ENCODE measurements at places on chromosomes 2 and 18. TPM values are rescaled to one million over a fixed set of nuclear protein-coding genes. Genes with fewer than 3 reads are reported as not detected.
A peak's percentile ranks its signal among the peaks of the same experiment; 100 is the strongest.

Gene HEATR5B
- total RNA-seq = 22.2 TPM

Gene SAG
- total RNA-seq = not detected

Gene SIX2
- total RNA-seq = 4.0 TPM

Gene ARHGEF33
- 1.4 TPM for total RNA-seq

Gene GALNT13
- total RNA-seq = 8.3 TPM

Gene GAREM1
- 11.4 TPM for total RNA-seq

DNA sequence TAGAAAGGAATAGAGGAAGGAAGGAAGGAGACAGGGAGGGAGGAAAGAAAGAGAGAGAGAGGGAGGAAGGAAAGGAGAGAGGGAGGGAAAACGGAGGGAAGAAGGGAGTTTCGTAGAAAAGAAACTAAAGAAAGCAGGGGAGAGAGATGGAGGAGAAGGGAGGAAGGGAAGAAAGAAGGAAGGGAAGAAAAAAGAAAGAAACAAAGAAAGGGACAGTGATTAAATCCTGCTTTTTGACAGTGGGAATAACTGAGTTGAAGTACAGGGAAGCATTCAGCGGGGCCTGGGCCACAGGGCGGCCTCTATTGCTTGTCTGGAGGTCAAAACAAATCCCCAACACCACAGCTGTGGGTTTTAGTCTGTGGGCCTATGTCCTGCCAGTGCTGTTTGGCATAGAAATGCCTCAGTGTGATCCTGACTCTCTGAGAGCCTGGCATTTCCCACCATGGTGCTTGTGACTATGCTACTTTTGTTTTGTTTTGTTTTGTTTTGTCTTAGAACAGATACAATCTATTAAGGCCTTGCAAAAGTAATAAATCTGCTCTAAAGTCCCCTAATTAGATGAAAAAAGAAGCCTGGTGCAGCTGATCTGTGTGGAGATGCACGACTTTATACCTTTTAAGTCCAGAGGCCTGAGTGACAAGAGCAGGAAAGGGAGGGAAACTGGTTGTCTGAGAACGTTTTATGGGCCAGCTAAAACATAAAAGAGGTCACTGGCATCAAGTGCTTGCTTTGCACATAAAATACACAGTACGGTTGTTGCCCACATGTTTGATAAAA is 40.0 kb downstream of the IL1RL2 start:
- H3K27ac ChIP-seq = no peak overlapping the region
- peaks cover 7% of the 10 kb centered on the region for H3K4me1 ChIP-seq
- no peak overlapping the region for H3K4me3 ChIP-seq
- no peak for DNase-seq
- peaks cover 19% of the 10 kb centered on the region for H3K27me3 ChIP-seq
- no peaks in the 10 kb centered on the region for H3K36me3 ChIP-seq

- peaks cover 26% of the 10 kb centered on the region for H3K4me1 ChIP-seq
- peaks cover 24% of the 10 kb centered on the region for H3K36me3 ChIP-seq
- no peaks in the 10 kb centered on the region for H3K27me3 ChIP-seq
- DNase-seq = no peak
- H3K27ac ChIP-seq = no peak overlapping the region
Observed at GRCh38 chr2:84964406-84965191, 6.4 kb upstream of the KCMF1 start.

DNA sequence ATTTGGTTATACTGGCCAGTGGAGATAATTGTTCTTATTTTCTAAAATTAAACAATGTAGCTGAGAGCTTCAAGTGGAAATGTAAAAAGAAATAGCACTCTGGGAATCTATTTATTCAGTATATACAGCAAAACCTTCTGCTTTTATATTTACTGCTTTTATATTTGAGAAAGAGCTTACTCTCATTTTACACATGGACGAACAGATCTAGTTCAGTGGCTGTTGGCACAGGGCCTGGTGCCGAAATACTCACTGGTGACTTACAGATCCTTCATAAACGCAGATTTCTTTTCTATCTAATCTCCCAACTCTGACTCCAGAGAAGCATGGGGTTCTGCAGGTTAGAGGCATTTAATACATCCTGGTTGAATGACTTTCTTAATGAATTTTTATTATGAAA is 266.2 kb downstream of the ASXL3 start:
- H3K4me1 ChIP-seq = peaks cover 8% of the 10 kb centered on the region
- DNase-seq = no peak
- no peak overlapping the region for H3K4me3 ChIP-seq
- H3K36me3 ChIP-seq = no peaks in the 10 kb centered on the region
- no peak overlapping the region for H3K27ac ChIP-seq

DNA sequence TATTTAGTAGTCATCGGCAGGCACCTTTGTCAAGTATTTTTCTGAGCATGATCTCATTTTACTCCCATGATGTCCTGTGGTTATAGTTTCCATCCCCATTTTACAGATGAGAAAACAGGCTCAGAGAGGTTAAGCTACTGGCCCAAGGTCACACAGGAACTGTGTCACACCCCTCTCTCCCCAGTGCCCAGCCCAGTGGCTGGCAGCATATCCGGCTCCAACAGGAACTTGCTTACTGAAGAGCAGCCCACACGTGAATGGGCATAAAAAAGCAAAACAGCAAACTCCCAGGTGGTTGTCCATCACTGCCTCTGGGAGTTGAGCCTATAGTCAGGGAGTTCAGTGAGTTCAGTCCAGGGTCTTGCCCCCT is 8.3 kb upstream of the KLF11 start:
- DNase-seq = no peak
- no peak overlapping the region for H3K27ac ChIP-seq
- no peak overlapping the region for H3K4me3 ChIP-seq
- H3K27me3 ChIP-seq = peaks cover 19% of the 10 kb centered on the region

GRCh38 chr2:158931572-158931971 is 36.9 kb upstream of the TANC1 start:
- no peaks in the 10 kb centered on the region for H3K27me3 ChIP-seq
- H3K4me3 ChIP-seq = no peak overlapping the region
- H3K27ac ChIP-seq = no peak overlapping the region
- H3K36me3 ChIP-seq = no peaks in the 10 kb centered on the region
- H3K4me1 ChIP-seq = peaks cover 1% of the 10 kb centered on the region
- DNase-seq = no peak

- H3K36me3 ChIP-seq = no peaks in the 10 kb centered on the region
- H3K27me3 ChIP-seq = peaks cover 4% of the 10 kb centered on the region
- H3K4me3 ChIP-seq = no peak overlapping the region
- H3K27ac ChIP-seq = no peak overlapping the region
Observed at GRCh38 chr2:4256351-4256750, 553.0 kb downstream of the DCDC2C start.

- peak overlapping the region; percentile 94 for H3K27ac ChIP-seq
- H3K4me3 ChIP-seq = peak overlapping the region; percentile 50
- peaks cover 6% of the 10 kb centered on the region for H3K36me3 ChIP-seq
- peaks cover 54% of the 10 kb centered on the region for H3K4me1 ChIP-seq
- H3K27me3 ChIP-seq = no peaks in the 10 kb centered on the region
Observed at GRCh38 chr2:215619989-215620388, 184.1 kb upstream of the FN1 start.

GRCh38 chr2:61368687-61369665 is 101.9 kb downstream of the USP34 start:
- no peak overlapping the region for H3K4me3 ChIP-seq
- no peak overlapping the region for H3K27ac ChIP-seq
- H3K36me3 ChIP-seq = peaks cover 36% of the 10 kb centered on the region
- H3K27me3 ChIP-seq = no peaks in the 10 kb centered on the region

DNA sequence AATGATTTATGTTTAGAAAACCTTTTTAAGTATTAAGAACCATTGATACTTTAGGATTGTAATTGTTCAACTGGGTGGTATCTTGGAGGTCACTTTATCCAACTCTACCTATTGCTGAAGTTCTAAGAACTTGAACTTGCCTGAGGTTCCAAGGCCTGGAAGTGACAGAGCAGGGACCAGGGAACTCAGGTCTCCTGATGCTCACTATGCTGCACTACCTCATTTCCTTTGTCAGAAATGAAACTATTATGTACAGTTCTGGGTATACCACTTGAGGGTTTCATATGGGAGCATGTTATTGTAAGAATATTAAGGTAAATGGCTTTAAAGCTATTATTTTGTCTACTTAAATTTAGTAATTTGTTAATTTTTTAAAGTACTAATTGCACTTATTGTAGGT is 3.0 kb downstream of the MBD5 start:
- H3K4me3 ChIP-seq = peak overlapping the region; percentile 8
- no peaks in the 10 kb centered on the region for H3K27me3 ChIP-seq
- H3K27ac ChIP-seq = no peak overlapping the region
- no peaks in the 10 kb centered on the region for H3K36me3 ChIP-seq
- DNase-seq = no peak

DNA sequence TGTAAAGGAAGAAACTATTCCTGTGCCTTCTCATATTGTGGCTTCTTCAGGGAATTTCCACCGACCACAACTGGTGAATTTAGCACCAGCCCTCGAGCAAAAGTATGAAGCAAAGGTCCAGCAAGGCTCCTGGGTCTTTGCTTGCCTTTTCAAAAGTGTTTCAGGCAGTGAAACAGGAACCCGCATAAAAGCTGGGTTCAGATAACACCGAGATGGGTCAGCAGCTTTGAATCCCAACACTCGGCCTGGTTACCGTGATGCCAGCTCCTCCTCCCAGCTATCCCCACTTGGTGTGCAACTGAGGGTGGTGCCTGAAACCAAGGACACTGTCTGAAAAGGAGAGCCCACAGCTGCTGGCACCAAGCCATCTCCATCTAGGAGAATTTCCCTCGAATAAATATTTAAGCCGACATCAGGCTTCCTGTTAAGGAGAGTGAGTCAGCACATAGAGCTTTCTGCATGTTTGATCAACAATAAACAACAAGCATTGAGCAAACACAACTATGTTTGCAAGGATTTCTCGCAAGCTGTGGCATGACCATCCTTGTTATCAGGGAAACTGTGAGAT is 69.5 kb downstream of the ANTXR1 start:
- DNase-seq = no peak
- H3K27me3 ChIP-seq = no peaks in the 10 kb centered on the region
- H3K4me1 ChIP-seq = no peaks in the 10 kb centered on the region
- peaks cover 27% of the 10 kb centered on the region for H3K36me3 ChIP-seq

DNA sequence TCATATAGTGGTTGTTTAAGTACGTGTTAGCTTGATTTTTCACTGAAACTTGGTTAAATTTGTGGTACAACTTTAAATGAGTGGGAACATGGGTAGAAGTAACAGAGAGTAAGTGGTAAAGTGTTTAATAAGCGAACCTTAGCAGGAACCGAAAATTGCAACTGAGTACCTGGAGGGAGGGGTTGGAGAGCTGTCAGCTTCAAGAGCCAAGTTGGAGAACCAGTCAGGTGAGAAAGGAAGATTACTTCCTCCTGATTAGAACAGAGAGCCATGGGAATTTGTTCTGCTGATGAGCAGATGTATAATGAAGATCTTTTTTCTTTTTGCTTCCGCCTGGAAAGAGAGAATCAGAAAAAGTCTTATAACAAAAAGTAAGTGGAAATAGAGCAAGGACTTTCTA is 158.4 kb upstream of the CDH7 start:
- no peak overlapping the region for H3K4me3 ChIP-seq
- DNase-seq = no peak
- no peaks in the 10 kb centered on the region for H3K36me3 ChIP-seq

- H3K4me1 ChIP-seq = peaks cover 28% of the 10 kb centered on the region
- DNase-seq = no peak
- no peaks in the 10 kb centered on the region for H3K27me3 ChIP-seq
- peak overlapping the region; percentile 94 for H3K4me3 ChIP-seq
- H3K36me3 ChIP-seq = peaks cover 8% of the 10 kb centered on the region
- peak overlapping the region; percentile 98 for H3K27ac ChIP-seq
Observed at GRCh38 chr2:84969511-84970209, 1.3 kb upstream of the KCMF1 start.
